ENCODE measurements at places on chromosomes 6 and 20. TPM values are rescaled to one million over a fixed set of nuclear protein-coding genes. Genes with fewer than 3 reads are reported as not detected.
A peak's percentile ranks its signal among the peaks of the same experiment; 100 is the strongest.

POPDC3 gene
- total RNA-seq: not detected

CRISP3 gene
- total RNA-seq: not detected

PLA2G7 gene
- 0.53 TPM for total RNA-seq

KIAA0408 gene
- 4.1 TPM for total RNA-seq

GRCh38 chr20:4017051-4017712 lies 1.8 kb upstream of the RNF24 start:
- no peaks in the 10 kb centered on the region for H3K36me3 ChIP-seq
- no peaks in the 10 kb centered on the region for H3K4me1 ChIP-seq
- DNase-seq: no peak
- H3K27me3 ChIP-seq: no peaks in the 10 kb centered on the region
- no peak overlapping the region for H3K27ac ChIP-seq
- H3K4me3 ChIP-seq: no peak overlapping the region

- no peaks in the 10 kb centered on the region for H3K4me1 ChIP-seq
- peak within 1 kb of the TSS; percentile 86 for H3K27ac ChIP-seq
- peak within 1 kb of the TSS; percentile 73 for H3K4me3 ChIP-seq
- peak; percentile 37 for DNase-seq
Measured at GRCh38 chr6:4134841-4135664, at the start of gene ECI2. ECI2 (minus strand) TSS chr6:4135575; CDS start chr6:4135560, 15 bp downstream.

- H3K4me3 ChIP-seq: no peak overlapping the region
- H3K4me1 ChIP-seq: no peaks in the 10 kb centered on the region
- H3K36me3 ChIP-seq: no peaks in the 10 kb centered on the region
- no peaks in the 10 kb centered on the region for H3K27me3 ChIP-seq
- DNase-seq: peak; percentile 58
Measured at GRCh38 chr6:41442800-41443501, 103.2 kb upstream of the FOXP4 start.

GRCh38 chr6:92114797-92115196 lies 1304.6 kb downstream of the EPHA7 start:
- no peaks in the 10 kb centered on the region for H3K4me1 ChIP-seq
- no peak overlapping the region for H3K4me3 ChIP-seq
- DNase-seq: no peak
- H3K36me3 ChIP-seq: no peaks in the 10 kb centered on the region
- H3K27me3 ChIP-seq: no peaks in the 10 kb centered on the region
- H3K27ac ChIP-seq: no peak overlapping the region

GRCh38 chr20:62627901-62628612 lies 14.2 kb upstream of the SLCO4A1 start:
- no peaks in the 10 kb centered on the region for H3K27me3 ChIP-seq
- no peak overlapping the region for H3K4me3 ChIP-seq
- no peaks in the 10 kb centered on the region for H3K36me3 ChIP-seq
- peaks cover 13% of the 10 kb centered on the region for H3K4me1 ChIP-seq
- peak overlapping the region; percentile 14 for H3K27ac ChIP-seq
- peak; percentile 80 for DNase-seq

DNA sequence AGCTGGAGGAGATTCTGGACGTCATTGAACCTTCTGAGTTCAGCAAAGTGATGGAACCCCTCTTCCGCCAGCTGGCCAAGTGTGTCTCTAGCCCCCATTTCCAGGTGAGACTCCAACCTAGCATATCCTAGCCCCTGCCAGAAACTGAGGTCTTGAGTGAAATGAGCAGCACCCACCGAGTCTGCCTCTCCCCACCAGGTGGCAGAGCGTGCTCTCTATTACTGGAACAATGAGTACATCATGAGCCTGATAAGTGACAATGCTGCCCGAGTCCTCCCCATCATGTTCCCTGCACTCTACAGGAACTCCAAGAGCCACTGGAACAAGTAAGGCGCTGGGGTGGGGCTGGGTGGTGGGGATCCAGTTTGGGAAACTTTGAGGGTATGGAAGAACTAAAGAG lies 4.6 kb downstream of the MEA1 start:
- no peak overlapping the region for H3K4me3 ChIP-seq
- DNase-seq: peak; percentile 23
- no peaks in the 10 kb centered on the region for H3K27me3 ChIP-seq
- H3K36me3 ChIP-seq: no peaks in the 10 kb centered on the region
- no peak overlapping the region for H3K27ac ChIP-seq

- DNase-seq: no peak
- peak overlapping the region; percentile 84 for H3K4me3 ChIP-seq
- H3K36me3 ChIP-seq: no peaks in the 10 kb centered on the region
- no peaks in the 10 kb centered on the region for H3K4me1 ChIP-seq
Measured at GRCh38 chr6:90297115-90297866, 648 bp upstream of the BACH2 start.

- no peaks in the 10 kb centered on the region for H3K36me3 ChIP-seq
- H3K4me1 ChIP-seq: no peaks in the 10 kb centered on the region
- H3K27me3 ChIP-seq: no peaks in the 10 kb centered on the region
- no peak for DNase-seq
- no peak overlapping the region for H3K4me3 ChIP-seq
- H3K27ac ChIP-seq: no peak overlapping the region
Measured at GRCh38 chr6:147922799-147923198, 414.3 kb downstream of the SAMD5 start.

Data from Peyer's patch (tissue), 4 donors.